ENCODE measurements at places on chromosomes 16 and 17. TPM values are rescaled to one million over a fixed set of nuclear protein-coding genes. Genes with fewer than 3 reads are reported as not detected.

PRR35 gene
- 0.14 TPM for total RNA-seq

YBX2 gene
- not detected for total RNA-seq

PLA2G10 gene
- total RNA-seq, result not detected

KCNJ12 gene
- under 0.01 TPM for total RNA-seq

FAM234A gene
- 58.8 TPM for total RNA-seq

ACAP1 gene
- total RNA-seq, result not detected

RGS11 gene
- total RNA-seq, result 2.4 TPM

CASKIN1 gene
- total RNA-seq, result 0.22 TPM

PALB2 gene
- total RNA-seq, result 13.3 TPM

MT1X gene
- 26.0 TPM for total RNA-seq

MCRIP2 gene
- total RNA-seq, result 16.6 TPM

CLTC gene
- 546 TPM for total RNA-seq

ZNF469 gene
- 8.9 TPM for total RNA-seq

HSD17B1 gene
- total RNA-seq, result 8.4 TPM

SHBG gene
- total RNA-seq, result 1.8 TPM

CDIP1 gene
- 13.9 TPM for total RNA-seq

DRC7 gene
- not detected for total RNA-seq

C16orf96 gene
- total RNA-seq, result under 0.01 TPM

TMC5 gene
- not detected for total RNA-seq

RUNDC3A gene
- total RNA-seq, result not detected

CTF1 gene
- total RNA-seq, result 4.4 TPM

KRTAP2-2 gene
- total RNA-seq, result not detected

KCNJ2 gene
- 2.9 TPM for total RNA-seq

CHST5 gene
- total RNA-seq, result under 0.01 TPM

SMPD3 gene
- total RNA-seq, result not detected

PLEKHH3 gene
- total RNA-seq, result 11.0 TPM

KRTAP17-1 gene
- total RNA-seq, result not detected

CDRT15 gene
- not detected for total RNA-seq

CCL5 gene
- total RNA-seq, result 0.29 TPM

TPSD1 gene
- total RNA-seq, result not detected

KRTAP2-1 gene
- not detected for total RNA-seq

TAT gene
- not detected for total RNA-seq

CARD14 gene
- total RNA-seq, result 0.43 TPM

RNF167 gene
- total RNA-seq, result 21.2 TPM
